Amniotic epithelial cell (primary cell): ENCODE measurements at places on chromosomes 16 and 17.
A peak's percentile ranks its signal among the peaks of the same experiment; 100 is the strongest.

GRCh38 chr16:78513838-78514237 is 414.4 kb downstream of the WWOX start:
- peak; percentile 2 for DNase-seq

DNA sequence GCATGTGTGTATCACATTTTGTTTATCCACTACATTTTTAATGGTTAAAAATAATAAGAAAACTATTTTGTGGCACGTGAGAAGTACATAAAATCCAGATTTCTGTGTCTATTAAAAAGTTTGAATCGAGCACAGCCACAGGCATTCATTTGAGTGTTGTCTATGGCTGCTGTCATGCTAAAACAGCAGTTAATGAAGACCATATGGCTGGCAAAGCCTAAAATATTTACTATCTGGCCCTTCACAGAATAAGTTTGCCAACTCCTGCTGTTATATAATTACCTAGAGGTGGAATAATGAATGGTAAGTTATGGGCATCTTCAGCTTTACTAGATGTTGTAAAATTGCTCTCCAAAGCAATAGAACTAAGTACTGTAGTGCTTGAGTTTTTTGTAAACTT is 30.5 kb downstream of the TMEM98 start:
- no peak for DNase-seq

GRCh38 chr17:73271072-73271471 is 9.4 kb upstream of the CPSF4L start:
- DNase-seq = no peak

DNA sequence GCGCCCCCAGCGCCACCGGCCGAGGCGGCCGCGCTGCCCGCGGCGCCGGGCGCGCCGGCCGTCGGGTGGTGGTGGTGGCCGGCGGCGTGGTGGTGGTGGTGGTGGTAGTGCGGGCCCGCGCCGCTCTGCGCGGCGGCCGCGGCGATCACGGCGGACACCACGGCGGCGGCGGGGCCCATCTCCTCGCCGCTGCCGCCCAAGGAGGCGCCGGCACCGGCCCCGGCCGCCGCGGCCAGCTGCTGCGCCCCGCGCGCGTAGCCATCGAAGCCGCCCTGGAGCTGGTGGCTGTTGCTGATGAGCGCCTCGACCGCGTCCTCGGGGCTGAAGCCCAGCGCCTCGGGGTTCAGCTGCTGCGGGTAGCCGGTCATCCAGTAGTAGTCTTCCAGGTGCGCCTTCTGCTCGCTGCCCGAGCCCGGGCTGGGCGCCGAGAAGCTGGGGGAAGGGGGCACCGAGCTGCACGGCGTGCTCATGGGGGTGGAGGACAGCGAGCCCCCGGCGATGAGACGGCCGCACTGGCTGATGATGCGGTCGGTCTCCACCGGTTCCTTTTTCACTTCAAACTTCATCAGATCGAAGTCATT is 1.2 kb downstream of the MAF start:
- peak; percentile 6 for DNase-seq

- DNase-seq = no peak
These were observed 3.7 kb downstream of the PRSS8 start for GRCh38 chr16:31131841-31132271.

GRCh38 chr17:75861927-75862317 is 6.8 kb upstream of the WBP2 start:
- no peak for DNase-seq

DNA sequence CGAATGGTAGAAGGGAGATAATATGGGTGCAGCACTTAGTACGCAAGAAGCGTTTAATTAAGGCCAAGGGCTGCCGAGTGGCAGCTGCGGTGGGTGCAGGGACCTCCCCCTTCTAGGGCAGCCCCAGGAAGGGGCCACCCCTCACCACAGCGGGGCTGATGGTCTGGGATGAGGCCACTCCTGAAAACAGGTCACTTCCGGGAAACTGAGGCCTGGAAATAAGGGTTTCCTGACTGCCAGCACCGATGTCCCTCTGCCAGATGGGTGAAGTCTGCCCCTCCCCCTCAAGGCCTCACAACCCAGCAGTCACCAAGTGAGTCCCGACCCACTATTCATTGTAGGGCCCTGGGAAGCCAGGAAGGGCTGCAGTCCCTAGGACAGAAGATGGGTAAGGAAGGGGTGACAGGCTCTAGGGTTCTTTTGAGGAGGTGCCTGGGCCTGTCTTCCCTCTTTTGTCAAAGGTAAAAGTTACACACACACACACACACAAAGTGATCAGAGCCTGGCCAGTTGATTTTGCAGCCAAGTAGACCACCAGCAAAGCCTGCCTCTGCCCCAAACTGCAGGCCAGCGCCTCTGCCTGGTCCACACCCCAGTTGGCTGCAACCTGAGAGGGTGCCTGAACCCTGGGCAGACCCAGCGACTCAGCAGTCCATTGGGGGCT is 12.5 kb downstream of the SREBF1 start:
- no peak for DNase-seq

GRCh38 chr17:50953831-50954601 is 87.9 kb upstream of the TOB1 start:
- peak; percentile 47 for DNase-seq

GRCh38 chr17:77153472-77153871 is 12.7 kb downstream of the SEC14L1 start:
- no peak for DNase-seq

- DNase-seq = no peak
These were observed 142.3 kb downstream of the IRF8 start for GRCh38 chr16:86041215-86041614.
